GM06990 (cell line): ENCODE measurements at places on chromosomes 12 and 14.

DNA sequence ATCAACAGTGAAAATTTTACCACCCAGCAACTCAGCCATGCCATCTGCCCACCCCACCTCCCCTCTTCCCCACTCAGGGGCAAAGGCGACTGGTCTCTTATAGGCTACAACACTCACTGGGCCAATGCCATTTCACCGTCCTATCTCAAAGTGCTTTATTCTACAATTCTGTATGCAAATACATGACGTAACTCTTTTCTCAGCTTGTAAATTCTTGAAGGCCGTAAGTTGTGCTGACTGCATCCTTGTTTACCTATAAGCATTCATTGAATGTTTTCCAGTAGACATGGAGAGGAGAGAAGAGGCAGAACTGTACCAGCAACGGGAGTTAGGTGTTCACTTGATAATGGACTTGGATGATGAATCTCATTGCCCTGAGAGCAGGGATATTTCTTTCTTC lies 15.6 kb downstream of the BCL2L14 start:
- no peak for DNase-seq

DNA sequence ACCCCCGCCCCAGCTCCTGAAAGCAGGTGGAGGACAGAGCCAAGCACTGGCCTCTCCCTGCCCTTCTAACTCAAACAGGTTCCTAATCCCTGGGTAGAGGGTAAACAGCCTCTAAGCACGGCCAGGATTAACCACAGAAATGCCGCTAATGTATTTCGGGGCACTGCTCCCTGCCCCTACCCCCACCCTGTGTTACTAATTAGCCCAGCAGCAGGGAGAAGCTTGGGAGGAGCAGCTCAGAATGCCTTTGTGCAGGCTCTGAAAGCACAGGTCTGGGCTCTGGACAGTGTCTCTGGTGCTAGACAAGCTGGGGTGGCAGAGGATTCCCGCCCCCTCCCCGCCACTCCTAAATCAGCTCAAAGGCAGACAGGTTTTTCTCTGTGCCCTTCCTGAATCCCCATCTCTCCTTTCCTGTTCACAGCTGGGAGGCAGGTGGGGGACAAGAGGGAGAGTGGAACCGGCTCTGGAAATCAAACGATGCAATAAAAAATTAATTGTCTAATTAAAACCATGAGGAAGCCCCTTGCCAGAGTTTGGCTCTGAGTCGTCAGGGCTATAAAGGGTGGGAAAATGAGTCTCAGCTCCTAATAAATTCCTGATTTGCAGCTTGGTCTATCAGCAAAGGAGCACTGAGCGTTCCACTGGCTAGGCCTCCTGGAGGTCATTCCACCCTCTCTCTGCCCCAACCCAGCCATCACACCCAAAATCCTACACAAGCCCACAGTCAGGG lies 53.0 kb downstream of the SMUG1 start:
- no peak for DNase-seq

- no peak for DNase-seq
Measured at GRCh38 chr14:26173581-26174110, 424.2 kb downstream of the NOVA1 start.

DNA sequence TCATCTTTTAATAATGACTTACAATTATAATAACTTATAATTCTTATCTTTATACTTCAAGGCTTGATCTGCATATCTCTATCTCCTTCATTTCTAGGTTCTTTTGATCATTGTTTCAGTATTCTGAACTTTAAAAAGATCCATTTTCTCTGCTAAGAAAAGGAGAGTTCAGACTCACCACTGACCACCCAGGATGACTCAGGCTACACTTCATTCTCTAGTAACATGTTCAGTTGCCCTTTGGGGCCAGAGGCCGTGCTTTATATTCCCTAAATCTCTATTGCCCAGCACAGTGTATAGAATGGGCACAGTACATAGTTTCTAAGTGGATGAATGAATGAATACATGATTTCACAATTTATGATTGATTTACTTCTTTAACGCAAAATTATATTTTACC lies 268.7 kb downstream of the AKAP6 start:
- DNase-seq = no peak

- DNase-seq = no peak
Measured at GRCh38 chr14:96146131-96146771, 58.4 kb upstream of the BDKRB2 start.

- no peak for DNase-seq
Measured at GRCh38 chr12:68119250-68119649, 40.3 kb downstream of the IFNG start.

- DNase-seq = no peak
Measured at GRCh38 chr14:69190191-69190590, 1.1 kb upstream of the EXD2 start.

- no peak for DNase-seq
Measured at GRCh38 chr12:18612971-18613370, 124.8 kb downstream of the PLCZ1 start.

GRCh38 chr12:132255642-132256041 lies 73.7 kb downstream of the GALNT9 start:
- DNase-seq = no peak

GRCh38 chr14:68888883-68889282 lies 90.2 kb downstream of the ACTN1 start:
- DNase-seq = no peak
